ENCODE measurements at places on chromosomes 5 and 9.

GRCh38 chr9:132443951-132444607, 34.1 kb downstream of the CFAP77 start:
- DNase-seq: no peak

GRCh38 chr9:91503673-91504081, 80.0 kb upstream of the NFIL3 start:
- DNase-seq: no peak

- DNase-seq: no peak
Observed at GRCh38 chr9:89839952-89840351, 235.1 kb downstream of the GADD45G start.

- no peak for DNase-seq
Observed at GRCh38 chr5:53392073-53392472, 88.4 kb upstream of the FST start.

All from CD8-positive, alpha-beta T cell (primary cell).